ENCODE measurements at places on chromosomes 12 and 14.
A peak's percentile ranks its signal among the peaks of the same experiment; 100 is the strongest.

DNA sequence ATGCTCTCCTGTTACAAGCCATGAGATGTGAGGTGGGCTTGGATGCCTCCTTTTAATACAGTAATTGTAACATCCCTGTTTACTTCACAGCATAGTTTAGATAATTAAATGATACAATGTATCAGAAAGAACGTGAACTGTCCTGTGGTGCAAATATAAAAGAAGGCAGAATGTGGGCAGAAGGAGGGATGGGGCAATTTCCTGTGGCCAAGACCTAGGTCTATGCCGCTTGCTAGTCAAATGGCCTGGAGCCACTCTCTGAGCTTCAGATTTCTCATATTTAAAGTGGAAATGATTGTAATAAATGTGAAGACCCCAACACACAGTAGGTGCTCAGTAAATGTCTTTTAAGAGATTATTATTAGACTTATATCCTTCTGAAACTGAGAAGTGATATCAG lies 24.0 kb upstream of the EVL start:
- no peak for DNase-seq

- peak; percentile 86 for DNase-seq
Observed at GRCh38 chr12:26884765-26885576, 52.0 kb upstream of the ITPR2 start.

- DNase-seq: no peak
Observed at GRCh38 chr14:58553959-58554358, 83.8 kb upstream of the DACT1 start.

DNA sequence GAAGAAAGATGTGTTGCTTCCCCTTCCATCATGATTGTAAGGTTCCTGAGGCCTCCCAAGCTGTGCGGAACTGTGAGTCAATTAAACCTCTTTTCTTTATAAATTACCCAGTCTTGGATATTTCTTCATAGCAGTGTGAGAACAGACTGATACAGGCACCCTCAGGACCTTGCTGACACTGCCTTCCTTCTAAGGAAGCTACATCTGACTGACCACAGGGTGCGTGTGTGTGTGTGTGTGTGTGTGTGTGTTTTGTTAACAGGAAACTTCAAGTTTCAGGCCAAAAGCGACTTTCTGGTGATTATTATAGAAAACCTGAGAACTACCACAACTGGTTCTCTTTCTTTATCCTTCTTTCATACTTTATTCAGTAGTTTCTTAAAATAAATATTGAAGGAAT lies 149.0 kb downstream of the CAPZA3 start:
- DNase-seq: no peak

- DNase-seq: peak; percentile 63
Observed at GRCh38 chr12:49019443-49020324, 1.1 kb upstream of the PRKAG1 start.

- DNase-seq: no peak
Observed at GRCh38 chr12:39763890-39764169, 144.2 kb upstream of the ABCD2 start.
